Activated CD8-positive, alpha-beta memory T cell treated with anti-CD3 and anti-CD28 coated beads for 24 hours (primary cell): ENCODE measurements at places on chromosomes 5 and 9.

GRCh38 chr9:93676310-93677047 is 100.1 kb downstream of the PHF2 start:
- no peak for DNase-seq

DNA sequence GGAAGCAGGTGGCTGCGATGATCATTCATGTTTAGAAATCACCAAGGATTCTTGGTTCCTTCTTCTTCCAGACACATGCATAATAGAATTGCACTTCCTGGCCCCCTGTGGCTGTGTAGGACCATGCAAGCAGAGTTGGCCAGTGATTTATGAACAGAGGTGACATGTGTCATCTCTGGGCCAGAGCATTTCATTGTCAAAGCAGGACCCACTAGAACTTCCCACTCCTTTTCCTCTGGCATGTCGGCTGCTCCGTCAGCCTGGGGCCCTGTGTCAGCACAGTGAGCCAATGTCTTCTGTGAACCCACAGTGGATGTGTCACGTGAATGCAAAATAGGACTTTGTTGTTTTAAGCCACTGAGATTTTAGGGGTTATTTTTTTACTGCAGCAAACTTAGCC is 59.2 kb downstream of the HSD17B3 start:
- DNase-seq: no peak

DNA sequence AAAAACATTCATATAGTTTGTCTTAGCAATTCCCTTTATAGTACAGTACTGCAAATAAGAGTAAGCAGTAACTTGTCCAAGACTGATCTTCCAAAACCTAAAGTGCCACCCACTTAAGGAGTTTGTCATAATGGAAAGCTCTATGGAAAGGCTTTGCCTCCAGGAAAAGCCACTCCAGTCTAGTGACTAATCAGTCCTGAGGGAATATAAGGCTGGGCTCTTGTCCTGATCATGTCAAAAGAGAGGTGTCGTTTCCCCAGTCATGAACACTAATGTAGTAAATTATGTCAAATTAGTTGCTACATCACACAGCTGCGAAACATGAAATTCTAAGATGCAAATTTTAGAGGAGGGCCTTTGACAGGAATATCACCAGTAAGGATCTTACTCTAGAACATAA is 271.6 kb downstream of the GABRB2 start:
- no peak for DNase-seq

DNA sequence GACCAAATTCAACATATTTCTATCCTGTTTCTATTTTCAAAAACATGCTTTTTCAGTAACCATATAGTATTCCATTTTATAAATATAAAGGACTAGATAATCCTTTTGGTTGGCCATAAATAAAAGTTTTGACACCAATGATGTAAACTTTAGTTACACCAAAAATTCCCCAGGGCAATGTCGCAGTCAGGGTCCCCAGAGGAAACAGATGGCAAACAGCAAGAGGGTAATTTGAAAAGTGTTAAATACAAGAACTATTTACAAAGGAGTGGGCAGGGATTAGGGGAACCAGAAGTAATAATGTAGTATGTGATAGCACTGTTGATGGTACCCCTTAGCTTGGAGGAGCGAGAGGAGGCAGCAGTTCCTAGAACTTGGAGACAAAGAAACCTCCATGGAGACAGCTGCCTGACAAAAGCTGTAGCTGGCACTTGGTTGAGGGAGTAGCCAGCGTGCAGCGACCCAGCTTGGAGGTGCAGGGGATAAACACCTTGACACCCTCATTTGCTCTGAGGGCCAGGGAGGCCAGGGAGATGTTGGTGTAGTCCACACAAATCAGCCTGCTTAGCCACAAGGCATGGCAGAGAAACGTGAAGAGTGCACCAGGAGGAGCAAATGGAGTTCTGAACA is 18.3 kb upstream of the MSANTD3 start:
- no peak for DNase-seq

DNA sequence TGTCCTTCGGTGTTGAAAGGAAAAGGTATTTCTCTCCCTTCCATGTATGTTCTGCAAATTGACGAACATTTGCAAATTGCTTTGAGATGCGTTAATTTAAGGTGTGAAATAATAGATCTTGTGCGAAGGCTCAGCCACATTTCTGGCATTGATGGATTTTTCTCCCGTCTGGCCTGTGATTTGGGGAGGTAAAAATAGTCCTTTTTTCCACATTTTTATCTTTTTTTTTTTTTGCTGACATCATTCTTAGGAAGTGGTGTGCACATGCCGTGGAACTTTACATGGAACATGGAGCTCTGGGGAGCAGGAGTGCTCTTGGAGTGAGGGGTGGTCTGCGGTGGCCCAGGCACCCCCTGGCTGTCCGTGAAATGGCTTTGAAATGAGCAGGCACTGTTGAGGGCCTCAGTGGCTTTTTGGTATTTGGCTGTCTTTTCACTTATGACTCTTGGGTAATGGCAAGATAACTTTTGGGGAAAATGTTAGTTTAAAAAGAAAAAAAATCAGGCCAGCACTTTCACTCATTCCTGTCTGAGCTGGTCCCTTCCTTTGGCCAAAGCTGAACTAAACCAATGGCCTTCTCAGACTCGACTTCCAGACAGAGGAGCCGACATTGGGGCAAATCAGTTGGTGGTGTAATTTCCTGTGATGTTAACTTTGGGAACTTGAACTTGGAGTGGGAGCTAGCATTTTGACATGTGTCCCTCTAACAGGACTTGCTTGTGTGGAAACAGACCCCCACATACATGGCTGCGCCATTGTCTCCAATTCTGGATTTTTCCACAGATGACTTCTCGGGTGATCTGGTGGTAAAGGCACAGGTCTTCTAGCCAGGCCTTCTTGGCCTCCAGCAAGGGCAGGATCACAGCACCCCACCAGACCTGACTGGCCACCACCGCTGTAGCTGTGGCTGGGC is 4.2 kb downstream of the NEK6 start:
- no peak for DNase-seq

GRCh38 chr5:103360475-103360874 is 101.9 kb downstream of the MACIR start:
- DNase-seq: no peak

- no peak for DNase-seq
Measured at GRCh38 chr5:140351609-140352334, 5.4 kb upstream of the HBEGF start.

GRCh38 chr5:173581408-173582215 is 34.8 kb downstream of the BOD1 start:
- DNase-seq: peak; percentile 63

GRCh38 chr9:129876815-129877214 is 41.6 kb downstream of the USP20 start:
- no peak for DNase-seq

- no peak for DNase-seq
Measured at GRCh38 chr9:127628758-127629467, 16.8 kb downstream of the STXBP1 start.

DNA sequence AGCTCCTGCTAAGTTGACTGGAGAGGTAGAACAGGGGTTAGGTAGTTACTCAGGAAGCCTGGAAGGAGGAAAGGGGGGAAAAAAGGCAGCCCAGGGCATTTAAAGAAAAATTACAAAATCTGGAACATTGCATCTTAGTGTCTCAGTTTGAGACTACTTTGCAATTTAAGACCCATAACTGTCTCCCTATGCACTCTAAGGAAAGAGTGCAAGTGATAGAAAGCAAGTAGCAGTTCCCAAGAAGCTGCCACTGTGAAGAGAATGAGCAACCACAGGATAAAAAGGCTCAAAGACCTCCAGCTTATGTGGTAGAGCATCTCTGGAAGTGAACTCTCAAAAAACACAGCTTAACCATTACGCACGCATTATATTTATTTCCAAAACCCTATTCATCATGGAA is 141.8 kb downstream of the SLCO4C1 start:
- DNase-seq: no peak

DNA sequence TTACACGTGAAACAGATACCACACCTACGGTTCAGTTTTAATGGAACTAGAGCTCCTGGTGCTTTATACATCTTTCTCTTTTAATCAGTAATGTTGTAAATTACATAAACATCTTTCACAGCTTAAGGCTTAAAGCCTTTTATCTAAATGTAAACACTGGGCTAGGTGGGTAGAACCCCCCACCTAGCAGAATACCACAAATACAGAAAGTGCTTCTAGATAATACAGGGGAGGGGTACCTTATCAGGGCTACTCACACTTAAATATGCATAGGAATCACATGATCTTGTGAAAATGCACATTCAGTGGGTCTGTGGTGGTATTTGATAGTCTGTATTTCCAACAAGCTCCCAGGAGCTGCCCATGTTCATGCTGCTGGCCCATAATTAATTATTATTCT is 256.4 kb upstream of the TARS1 start:
- no peak for DNase-seq

GRCh38 chr9:16294133-16294770 is 576.2 kb downstream of the BNC2 start:
- no peak for DNase-seq

- no peak for DNase-seq
Measured at GRCh38 chr5:142894749-142895148, 124.6 kb downstream of the ARHGAP26 start.

DNA sequence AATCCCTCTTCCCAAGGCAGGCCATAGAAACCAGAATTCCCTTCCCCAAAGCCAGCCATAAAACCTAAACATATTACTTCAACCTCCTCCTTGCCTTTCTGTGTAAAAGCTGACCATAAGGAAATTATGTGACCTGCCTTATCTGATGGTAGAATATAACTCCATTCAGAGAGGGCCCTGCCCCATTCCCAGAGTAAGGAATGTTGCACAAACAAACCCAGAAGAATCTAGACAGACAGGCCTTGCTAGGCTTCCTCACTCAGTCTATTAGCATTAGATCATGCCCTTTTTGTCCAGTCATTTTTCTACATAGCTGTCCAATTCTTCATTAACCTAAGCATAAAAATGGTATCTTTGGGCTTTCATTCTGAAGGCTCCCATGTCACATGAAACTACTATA is 17.8 kb upstream of the IFNB1 start:
- DNase-seq: no peak

DNA sequence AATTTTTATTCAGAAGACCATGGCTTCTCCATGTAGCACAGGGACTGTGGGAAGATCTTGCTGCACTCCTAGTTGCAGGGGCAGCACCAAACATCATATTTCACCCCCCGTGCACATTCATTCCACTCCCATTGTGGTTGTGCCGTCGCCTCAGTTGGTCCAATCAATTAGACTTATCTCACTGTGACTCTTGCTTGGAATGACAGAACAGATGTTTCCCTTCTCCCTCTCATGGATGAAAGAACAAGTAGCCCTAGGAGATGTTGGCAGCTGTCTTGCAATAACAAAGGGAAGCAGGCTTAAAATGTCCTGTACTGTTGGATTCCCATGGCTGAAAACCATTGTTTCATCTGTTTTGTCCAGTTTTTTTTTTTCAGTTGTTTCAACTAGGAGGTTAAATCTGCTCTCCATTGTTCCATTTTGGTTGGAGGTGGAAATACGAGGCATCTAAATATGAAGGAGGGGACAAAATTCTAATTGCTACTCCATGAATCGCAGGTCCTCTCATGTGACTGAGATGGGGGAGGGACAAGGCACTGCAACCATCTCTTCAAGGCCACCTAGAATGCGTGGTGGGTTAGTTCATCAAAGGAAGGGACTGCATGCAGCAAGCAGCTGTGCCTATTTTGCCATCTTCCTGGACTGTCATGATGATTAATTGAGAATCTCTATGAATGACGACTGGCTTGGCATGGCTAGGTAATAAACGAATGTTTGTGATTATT is 214.4 kb downstream of the NSG2 start:
- no peak for DNase-seq

DNA sequence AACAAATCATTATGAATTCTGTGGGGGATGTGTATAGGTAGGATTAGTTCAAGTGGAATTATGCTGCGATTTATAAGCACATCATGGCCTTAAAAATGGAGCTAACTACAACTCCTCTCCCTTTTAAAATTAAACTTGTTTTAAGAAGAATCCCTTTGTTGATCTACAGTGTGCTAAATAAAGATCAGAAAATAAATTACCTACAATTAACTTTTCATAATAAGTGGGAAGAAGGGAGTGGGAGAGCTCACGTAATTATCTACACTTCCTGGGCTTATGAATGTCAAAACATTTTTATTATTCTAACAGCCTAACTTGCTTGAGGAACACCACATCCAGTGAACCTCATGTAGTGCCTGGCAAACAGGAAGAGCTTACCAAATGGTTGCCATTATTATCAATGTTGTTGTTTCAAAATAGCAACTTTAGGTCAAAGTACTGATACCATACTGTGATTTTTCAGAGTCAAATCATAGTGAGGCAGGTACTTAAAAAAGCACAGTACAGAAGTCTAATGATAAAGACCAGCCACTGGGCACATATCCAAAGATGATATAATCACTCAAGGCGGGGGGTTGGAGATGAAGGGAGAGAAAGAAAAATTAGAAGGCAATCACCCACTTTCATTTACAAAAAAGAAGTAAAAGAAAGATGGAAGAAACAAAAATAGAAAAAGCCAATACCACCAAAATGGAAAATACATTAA is 174.0 kb downstream of the RAPGEF6 start:
- DNase-seq: no peak

DNA sequence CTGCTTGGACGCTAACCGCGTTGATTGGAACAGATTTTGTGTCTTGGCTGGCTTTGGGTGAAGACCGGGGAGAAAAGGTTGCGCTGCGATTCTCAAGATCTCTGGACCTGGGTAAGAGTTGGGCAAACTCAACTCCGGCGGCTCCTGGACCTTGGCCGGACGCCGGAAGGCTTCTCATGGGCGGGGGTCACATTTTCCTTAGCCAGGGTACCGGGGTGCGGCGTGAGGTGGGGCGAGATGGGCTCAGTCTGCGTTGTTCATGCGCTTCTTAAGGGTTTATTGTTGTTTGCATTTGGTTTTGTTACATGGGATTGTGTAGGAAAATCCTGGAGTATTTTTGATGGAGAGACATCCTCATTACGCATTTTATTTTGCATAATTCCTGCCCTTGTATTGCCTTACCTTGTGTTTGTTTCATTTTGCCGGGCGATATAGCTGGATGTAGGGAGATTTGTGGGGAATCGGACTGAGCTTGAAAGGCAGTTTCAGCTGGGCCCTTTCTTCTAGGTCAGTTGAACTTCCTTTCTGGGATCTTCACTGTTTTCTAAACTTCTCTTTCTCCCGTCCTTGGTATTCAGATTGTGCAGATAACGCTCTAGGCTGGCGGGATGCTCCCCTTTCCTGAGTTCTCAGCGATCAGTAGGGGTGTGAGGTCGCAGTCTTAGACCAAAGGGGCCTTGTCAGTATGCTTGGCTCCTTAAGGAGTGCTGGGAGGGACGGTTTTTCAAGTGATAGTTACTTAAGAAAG is 524 bp downstream of the MEGF10 start:
- no peak for DNase-seq

GRCh38 chr5:113615708-113616107 is 102.2 kb downstream of the YTHDC2 start:
- no peak for DNase-seq

DNA sequence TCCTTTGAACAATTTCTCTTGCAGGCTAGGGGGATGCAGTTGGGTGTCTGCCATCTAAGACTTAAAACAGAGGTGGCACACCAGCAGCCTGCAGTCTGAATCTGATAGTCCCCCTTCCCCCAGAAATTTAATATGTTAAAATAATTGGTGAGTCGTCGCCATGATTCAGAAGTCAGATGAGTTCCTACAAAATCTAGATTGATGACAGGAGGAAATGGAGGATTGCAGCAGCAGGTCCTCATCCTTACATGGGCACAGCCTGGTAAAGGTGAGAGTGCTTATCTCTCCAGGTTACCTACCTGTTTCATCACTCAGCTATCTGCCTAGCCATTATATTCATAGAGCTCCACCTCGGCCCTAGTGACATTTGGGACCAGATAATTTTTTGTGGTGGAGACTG is 112.3 kb downstream of the PCSK1 start:
- no peak for DNase-seq
